ENCODE measurements at places on chromosomes 1 and 21.

DNA sequence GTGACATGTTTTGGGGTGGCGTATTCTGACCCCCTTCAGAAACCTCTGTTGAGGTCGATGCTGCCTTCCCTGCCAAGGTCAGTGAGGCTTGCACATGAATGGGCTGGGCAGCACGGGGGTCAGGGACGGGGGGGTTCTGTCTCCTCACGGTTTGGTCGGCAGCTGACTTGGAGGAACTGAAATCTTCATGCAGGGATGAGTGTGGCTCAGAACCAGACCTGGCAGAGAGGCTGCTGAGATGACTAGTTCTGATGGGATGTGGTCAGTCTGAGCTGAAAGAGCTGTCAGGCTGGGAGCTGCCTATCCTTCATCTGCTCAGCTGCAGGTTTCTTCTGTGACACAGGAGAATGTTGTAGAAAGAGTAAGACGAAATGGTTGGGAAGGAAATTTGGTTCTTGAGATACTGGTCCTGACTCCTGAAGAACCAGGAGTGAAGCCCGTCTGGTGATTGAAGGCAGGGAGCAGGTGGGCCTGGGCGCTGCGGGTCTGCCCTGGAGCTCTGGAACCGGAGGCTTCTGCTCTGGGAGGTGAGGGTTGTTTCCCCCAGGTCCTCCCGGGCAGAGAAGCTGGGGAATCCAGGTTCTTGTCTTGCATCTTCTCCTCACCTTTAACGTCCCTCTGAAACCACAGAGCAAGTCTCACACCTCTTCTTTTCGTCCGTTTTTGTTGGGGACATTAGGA, 3.3 kb downstream of the SLX9 start:
- DNase-seq = no peak

- no peak for DNase-seq
These were observed 8.9 kb downstream of the C1orf115 start for GRCh38 chr1:220699044-220699443.

- DNase-seq = no peak
These were observed 69.1 kb downstream of the WLS start for GRCh38 chr1:68163220-68163619.

GRCh38 chr21:43308101-43308814, 118.7 kb downstream of the SIK1 start:
- no peak for DNase-seq

- no peak for DNase-seq
These were observed 48.5 kb downstream of the SCCPDH start for GRCh38 chr1:246772686-246773085.

DNA sequence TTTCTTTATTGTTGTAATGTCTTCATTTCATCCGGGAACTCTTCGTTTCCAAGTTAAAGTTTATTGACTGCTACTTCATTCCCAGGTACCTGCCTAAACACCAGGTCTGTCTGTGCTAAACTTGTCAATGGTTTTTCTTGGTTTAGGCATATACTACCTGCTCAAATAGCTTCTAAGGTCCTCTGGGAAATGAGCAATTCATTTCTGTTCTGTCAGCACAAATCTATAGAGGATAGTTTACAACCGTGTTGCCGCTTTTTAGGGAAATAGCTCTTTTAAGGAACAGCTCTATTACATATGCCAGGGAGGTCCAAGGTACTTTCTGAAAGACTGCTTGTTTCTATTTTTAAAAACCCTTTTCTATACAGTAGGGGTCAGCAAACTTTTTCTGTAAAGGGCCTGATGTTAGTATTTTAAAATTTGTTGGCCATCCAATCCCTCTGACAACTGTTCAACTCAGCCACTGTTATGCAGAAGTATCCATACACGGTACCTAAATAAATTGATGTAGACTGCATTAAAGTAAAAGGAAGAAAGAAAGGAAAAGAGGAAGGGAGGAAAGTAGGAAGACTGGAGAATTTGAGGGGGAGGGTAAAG, 222.7 kb upstream of the PTBP2 start:
- DNase-seq = no peak

DNA sequence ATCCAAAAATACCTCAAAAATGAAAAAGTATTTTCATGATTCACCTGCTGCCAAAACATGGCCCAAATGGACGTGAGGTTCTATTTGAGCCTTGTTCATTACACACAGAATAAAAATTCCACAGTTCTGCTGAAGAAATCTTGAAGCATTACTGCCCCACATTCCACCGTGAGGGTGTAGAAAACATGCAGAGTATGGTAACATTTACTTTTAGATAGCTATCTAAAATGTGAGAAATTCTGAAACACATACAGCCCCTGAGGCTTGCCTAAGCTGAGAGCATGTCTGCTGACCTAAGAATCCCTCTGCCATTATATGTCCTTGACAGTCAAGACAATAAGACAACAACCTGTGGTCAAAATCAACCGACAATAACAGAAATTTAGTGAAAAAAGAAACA, 186.5 kb downstream of the DSCAM start:
- DNase-seq = no peak

DNA sequence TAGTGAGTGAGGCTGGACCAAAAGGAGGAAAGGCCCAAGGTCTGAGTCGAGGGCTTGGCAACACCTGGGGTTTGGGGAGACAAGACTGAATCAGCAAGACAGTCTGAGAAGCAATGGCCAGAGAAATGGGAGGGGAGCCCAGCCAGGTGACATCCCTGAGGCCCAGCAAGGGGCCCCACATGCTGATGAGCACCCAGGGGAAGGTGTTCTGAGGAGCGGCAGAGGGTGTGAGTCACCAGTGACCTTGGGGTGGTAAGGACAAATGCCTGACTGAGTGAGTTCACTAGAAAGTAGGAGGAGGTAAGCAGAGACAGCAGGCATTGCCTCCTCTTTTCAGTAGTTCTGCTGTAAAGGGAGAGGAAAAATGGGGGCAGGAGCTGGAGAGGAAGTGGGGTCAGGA, 192.4 kb upstream of the GALNT2 start:
- DNase-seq = no peak

DNA sequence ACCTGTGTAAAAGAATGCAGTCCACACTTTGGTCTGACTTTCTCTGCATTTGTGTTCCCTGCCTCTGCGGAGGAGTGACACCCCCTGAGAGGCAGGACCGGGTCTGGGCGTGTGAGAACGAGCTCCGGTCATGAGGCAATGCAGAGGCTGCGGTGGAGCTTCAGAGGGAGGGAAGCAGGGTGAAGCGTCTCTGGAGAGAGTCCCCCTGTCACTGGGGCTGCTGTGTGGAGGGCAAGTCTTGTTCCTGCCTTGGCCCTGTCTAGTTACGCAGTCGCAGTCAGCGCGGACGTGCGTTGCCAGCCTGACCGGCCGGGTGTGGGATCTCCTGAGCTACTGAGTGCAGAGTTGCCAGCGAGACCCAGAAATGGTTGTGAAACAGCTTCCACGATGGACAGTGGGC, 48.5 kb downstream of the BACE2 start:
- no peak for DNase-seq

DNA sequence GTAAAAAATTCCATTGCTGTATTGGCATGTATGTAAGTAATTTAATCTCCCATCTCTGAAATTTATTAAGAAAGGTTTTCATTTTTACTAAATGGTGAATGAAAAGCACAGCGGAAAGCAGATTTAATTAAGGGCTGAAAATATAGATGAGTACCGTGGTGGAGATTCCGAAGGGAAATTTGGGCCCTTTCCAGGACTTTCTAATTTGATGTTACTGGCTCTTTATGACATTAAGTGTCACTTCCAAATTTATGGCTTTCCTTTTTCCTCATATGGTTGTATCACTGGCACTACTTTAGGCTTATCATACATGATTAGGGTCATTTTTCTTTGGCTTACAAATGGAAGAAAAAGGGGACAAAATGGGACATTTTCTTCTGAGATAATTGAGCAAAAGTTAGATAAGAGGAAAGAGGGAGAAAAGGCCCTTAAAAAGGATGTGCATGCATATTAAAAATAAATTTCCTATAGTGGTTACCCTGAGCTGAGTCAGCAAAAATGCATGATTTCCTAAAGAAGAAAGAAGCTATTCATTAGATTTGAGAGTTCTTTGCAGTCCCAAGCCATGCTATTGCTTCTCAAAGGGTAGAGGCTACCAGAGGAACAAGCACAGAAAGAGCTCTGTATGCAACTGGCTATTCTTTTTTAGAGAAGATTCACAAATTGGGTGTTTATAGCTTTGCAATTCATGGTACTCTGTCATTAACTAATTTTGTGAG, 74.9 kb upstream of the CNIH3 start:
- DNase-seq = no peak

DNA sequence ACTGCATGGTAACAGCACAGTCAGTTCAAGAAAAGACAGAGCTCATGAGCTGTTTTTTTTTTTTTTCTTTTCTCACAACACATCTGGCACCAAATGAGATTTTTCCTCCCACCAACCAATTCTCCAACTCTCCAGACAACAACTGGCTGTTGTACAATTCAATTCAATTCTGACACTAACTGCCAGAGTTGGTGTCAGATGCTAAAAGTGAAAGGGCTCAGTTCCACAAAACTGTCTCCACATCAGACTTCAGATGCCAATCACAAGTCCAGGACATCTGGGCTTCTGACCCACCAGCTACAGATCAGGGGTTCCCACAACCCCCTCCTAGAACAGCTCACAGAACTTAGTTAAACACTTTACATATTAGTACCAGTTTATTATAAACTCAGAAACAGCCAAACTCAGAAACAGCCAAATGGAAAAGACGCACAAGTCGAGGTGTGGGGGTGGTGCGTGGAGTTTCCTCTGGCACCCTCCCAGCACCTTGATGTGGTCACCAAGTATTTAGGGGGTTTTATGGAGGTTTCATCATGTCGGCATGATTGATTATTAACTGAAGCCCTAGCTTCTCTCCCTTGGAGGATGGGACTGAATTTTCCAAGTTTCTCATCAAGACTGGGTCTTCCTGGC, 39.2 kb upstream of the LRRC8D start:
- DNase-seq = peak; percentile 83

- DNase-seq = no peak
These were observed 1.6 kb upstream of the MOV10 start for GRCh38 chr1:112672842-112673241.

GRCh38 chr1:93453911-93454310, 6.0 kb downstream of the FNBP1L start:
- no peak for DNase-seq

DNA sequence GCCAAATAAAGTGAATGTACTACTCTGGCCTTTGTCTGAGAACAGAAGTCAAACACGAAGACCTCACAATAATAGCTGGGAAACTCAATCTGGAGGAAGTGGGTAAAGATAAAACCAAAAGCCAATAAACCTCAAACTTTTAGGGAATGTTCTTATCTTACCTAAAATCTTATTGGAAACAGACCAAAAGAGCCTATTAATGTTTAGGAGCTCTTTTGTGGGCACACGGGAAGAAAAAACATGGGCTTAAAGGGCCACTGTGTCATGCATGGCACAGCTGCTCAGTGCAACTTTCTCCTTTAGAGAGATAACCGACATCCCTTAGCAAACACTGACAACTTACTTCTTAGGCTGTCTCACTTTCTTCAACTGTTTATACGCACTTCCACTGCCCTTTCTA, 16.1 kb downstream of the EIF2B3 start:
- DNase-seq = no peak

DNA sequence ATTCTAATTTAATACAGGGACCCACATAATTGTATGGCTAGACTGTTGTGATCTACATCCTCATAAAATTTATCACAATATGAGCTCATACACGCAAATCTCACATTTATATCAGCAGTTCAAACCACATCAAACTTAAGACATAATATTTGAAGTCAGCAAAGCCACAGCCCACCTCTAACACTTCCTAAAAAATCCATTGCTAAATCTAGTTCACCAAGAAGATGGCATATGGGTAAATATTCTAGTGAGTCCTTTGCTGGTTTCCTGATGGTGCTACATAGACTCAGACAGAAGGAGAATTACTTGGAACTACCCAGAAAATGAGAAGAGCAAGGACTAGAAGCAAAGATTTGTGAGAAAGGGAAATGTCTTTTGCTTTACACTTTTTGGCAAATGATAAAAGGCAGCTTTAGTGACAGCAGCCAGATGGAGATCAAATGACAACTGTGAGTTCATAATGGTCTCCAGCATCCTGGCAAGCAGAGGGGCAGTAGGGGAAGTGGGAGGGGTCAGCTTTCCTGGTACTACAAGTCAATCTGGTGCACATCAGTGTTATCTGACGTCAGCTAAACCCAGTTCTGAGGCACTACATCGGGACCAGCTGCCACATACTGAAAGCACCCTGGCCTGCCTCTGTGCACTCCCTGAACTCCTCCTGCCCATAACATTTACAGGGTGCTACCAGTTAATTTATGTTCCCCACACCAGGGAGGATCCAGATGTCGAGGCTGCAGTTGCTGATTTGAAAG, 10.6 kb upstream of the GADD45A start:
- DNase-seq = peak; percentile 38

DNA sequence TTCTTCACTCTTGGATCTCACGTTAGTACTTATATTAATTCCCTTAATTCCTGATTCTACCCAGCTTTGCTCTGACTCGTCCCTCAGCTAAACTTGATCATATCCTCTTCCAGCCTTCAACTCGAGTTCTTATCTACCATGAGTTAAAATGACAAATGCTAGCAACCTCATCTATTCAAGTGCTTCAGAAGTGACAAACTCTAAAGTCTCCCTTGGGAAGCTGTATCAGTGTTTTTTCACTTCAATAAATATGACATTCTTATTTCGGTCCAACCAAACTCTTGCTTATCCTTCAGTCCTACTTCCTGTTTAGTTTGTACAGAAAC, 75.3 kb downstream of the FOXJ3 start:
- no peak for DNase-seq

GRCh38 chr1:3623441-3624199, 1.2 kb upstream of the TPRG1L start:
- DNase-seq = no peak

GRCh38 chr1:193525917-193526710, 339.7 kb upstream of the B3GALT2 start:
- DNase-seq = no peak

DNA sequence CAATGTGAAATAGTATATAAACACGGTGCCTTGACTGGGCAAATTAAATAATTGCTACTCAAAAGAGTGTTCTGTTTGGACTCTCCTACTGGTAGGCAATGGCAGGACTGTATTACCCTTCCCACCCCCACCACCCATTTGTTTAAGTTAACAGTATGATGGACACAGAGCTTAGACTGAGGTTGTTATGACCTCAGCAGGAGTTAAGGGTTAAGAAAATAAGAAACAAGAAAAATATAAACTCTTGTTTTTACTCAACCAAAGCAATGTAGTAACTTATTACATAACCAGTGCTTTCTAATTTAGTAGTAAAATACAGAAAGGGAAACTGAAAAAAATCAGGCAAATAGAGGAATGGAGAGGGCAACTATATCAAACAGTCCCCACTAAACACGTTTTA, 19.9 kb upstream of the SERPINC1 start:
- DNase-seq = no peak

- DNase-seq = no peak
These were observed 3.8 kb upstream of the HPCAL4 start for GRCh38 chr1:39695016-39695415.

GRCh38 chr21:37026499-37026898, 20.0 kb downstream of the RIPPLY3 start:
- DNase-seq = no peak

- no peak for DNase-seq
These were observed 1.9 kb downstream of the TFF1 start for GRCh38 chr21:42364304-42364865.

DNA sequence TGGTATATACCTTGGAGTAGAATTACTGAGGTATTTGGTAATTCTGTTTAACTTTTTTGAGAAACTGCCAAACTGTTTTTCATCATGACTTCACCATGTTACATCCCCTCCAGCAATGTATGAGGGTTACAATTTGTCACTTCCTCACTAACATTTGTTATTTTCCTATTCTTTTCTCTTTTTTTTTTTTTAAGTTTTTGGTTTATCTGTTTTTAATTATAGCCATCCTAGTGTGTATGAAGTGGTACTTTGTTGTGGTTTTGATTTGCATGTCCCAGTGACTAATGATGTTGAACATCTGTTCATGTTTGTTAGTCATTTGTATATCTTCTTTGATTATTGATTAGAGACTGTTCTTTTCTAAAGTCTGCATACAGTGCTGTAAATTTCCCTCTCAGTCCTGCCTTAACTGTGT, 147.3 kb downstream of the HS2ST1 start:
- no peak for DNase-seq
